ENCODE measurements at places on chromosomes 2 and 18. TPM values are rescaled to one million over a fixed set of nuclear protein-coding genes. Genes with fewer than 3 reads are reported as not detected.
A peak's percentile ranks its signal among the peaks of the same experiment; 100 is the strongest.

GRCh38 chr2:181374781-181375675 lies 82.2 kb upstream of the ITGA4 start:
- no peaks in the 10 kb centered on the region for H3K4me1 ChIP-seq
- H3K4me3 ChIP-seq = no peak overlapping the region
- no peak for DNase-seq

- H3K4me1 ChIP-seq = no peaks in the 10 kb centered on the region
- H3K27ac ChIP-seq = no peak overlapping the region
- H3K27me3 ChIP-seq = no peaks in the 10 kb centered on the region
- H3K36me3 ChIP-seq = peaks cover 55% of the 10 kb centered on the region
Observed at GRCh38 chr2:26778507-26778906, 7.3 kb upstream of the CENPA start.

DNA sequence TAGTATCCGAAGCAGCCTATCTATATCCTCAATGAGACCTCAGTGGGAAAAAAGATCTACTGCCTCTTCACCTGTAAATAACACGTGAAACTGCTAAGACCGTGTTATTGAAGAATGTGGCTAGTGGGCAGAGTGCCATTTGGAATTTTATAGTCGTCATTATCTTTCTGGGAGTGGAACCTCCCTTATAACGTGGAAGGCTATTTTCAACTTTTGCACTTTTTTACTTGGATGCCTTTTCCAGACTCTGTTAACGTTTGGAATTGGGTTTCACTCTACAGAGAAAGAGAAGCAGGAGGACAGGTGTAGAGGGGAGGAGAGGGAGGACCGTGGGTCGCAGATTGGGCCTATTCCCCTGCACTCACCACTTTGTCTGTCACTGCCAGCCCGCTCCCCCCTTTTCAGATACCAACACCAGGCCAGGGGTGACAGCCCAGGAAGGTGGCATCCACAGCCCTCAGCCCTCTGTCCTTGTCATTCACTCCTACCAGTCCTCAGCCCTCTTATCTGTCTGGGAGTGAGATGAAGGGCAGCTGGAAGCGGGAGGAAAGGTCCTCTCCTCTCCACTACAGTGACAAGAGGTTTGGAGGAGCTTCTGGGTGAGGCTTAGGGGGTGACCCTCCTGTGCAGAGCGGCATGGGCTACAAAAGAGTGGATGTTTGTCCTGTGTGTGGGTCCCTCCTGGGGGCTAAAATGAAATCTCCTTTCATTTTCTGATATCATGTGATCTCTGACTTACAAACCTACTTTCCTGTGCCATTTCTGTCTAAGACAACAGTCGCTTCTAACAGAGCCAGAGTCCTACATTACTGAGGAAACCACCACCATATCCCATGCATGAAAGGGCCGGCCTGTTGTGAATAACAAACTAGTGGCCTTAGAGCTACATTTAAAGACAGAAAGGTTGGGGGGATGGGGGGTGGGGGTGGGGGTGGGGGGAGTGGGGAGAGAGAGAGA lies 23.9 kb upstream of the CEP68 start:
- no peak for DNase-seq
- no peaks in the 10 kb centered on the region for H3K27me3 ChIP-seq
- no peaks in the 10 kb centered on the region for H3K4me1 ChIP-seq
- H3K27ac ChIP-seq = no peak overlapping the region
- H3K4me3 ChIP-seq = no peak overlapping the region

- no peak overlapping the region for H3K4me3 ChIP-seq
- H3K4me1 ChIP-seq = peaks cover 19% of the 10 kb centered on the region
- DNase-seq = peak; percentile 89
- H3K36me3 ChIP-seq = no peaks in the 10 kb centered on the region
- H3K27ac ChIP-seq = no peak overlapping the region
Observed at GRCh38 chr2:231601356-231602229, 8.9 kb downstream of the TEX44 start.

DNA sequence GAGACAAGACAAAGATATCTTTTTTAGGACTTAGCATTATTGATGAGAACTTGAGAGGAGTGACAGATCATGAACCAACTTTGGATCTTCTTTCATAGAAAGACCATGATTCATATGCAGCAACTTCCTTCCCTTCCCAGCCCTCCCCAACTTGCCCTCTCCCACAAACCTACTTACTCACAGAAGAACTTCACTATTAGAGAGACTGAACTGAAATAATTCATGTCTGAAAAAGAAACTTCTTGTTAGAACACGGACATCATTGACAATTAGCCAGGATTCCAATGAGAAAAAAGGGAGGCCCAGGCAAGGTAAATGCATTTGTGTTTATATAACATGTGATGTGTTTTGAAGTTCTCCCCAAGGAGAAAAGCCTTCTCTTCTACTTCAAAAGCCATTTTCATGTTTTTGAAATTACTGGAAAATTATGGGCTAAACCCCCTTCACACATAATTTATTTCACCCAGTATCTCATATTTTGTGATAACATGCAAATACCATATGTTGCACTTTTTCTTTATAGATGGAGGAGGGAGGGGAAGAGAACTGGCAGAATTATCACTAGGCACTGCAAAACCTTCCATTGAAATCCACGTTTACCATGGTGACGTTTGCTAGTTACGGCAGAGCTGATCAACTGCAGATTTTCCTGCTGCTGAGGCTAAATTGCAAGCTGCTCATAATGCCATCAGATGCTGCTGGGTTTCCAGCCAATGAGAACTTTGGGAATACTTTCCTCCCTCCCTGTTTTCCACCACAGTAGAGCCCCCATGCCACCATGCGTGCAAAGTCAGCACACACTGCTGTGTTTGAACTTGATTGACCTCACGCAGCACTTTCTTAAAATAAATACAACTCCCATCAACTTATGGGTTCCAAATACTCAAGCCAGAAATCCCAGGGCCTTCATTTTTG lies 294.7 kb downstream of the MEIS1 start:
- H3K4me3 ChIP-seq = no peak overlapping the region
- H3K36me3 ChIP-seq = no peaks in the 10 kb centered on the region
- no peak overlapping the region for H3K27ac ChIP-seq
- H3K4me1 ChIP-seq = no peaks in the 10 kb centered on the region
- no peak for DNase-seq

Gene ROCK2
- total RNA-seq = 44.5 TPM

Gene ERFE
- total RNA-seq = 15.3 TPM
